ENCODE measurements at places on chromosomes 3 and 15.

DNA sequence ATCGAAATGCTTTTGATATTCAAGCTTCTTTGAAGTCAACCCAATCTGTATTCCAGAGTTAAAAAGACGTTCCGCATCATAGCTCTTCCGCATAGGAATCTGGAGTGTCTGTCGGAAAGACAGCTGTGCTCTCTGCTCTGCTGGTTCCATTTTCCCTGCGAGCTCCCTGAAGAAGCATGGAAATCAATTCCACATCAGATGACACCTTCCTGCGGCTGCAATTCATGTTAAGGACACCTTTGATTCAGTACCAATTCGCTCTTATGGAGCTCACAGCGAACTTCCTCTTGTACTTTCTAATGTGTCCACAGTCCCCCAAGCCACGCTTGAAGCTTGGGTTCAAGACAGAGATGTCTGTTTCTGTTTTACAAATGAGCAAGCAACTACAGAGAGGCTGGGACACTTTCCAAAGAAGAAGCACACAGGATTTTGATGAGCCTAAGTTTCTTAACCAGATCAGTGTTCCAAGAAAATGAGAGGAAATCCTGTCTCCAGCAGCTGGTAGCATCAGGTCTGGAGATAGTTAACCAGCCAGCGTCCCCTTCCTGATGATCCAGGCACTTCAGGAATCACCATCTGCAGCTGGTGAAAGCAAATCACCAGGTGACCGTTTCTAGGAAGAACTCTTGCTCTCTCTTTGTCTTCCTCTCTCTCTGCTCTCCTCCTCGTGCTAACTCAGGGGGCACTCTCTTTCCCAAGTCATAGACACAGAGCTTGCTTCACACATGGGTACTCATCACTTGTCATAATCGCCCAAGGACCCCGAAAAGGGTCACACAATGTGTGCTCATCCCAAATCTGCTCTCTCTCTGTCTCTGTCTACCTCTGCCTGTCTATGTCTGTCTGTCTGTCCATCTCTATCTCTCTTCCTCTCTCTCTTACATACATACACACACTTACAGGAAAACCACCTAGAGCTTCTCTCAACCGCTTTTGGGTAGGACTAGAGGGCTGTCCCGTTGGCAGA, 281.8 kb downstream of the FAM43A start:
- no peak for DNase-seq

DNA sequence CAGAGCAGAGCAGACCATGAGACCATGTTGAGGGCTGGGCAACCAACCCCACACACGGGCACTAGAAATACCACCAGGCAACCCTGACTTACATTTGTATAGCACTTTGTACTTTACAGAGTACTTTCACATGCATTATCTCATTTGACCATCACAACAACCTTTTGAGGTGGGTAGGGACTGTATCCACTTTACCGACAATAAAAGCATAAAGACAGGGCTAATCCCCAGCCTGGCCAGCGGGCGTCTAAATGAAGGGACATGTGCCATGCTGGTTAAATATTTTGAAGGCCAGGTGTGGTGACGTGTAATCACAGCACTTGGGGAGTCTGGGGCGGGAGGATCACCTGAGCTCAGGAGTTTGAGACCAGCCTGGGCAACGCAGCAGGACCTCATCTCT, 23.6 kb downstream of the RASGRP1 start:
- no peak for DNase-seq

DNA sequence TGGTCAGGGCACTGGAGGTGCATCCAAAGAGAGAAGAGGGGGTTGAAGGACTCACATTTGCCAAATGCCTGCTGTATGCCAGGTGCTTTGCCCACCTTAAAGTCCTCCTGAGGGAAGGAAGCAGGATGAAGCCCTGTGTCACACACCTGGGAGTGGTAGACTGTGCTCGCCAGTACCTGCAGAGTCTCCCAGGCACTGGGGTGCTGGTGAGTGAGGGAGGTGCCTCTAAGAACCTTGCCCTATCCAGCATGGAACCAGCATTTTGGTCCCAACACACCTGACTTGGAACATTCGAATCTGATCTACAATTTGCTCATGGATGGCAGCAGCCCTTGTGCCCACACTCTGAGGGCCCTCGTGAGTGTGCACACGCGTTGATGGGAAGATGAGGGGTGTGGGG, 76.7 kb downstream of the SEC22A start:
- no peak for DNase-seq

DNA sequence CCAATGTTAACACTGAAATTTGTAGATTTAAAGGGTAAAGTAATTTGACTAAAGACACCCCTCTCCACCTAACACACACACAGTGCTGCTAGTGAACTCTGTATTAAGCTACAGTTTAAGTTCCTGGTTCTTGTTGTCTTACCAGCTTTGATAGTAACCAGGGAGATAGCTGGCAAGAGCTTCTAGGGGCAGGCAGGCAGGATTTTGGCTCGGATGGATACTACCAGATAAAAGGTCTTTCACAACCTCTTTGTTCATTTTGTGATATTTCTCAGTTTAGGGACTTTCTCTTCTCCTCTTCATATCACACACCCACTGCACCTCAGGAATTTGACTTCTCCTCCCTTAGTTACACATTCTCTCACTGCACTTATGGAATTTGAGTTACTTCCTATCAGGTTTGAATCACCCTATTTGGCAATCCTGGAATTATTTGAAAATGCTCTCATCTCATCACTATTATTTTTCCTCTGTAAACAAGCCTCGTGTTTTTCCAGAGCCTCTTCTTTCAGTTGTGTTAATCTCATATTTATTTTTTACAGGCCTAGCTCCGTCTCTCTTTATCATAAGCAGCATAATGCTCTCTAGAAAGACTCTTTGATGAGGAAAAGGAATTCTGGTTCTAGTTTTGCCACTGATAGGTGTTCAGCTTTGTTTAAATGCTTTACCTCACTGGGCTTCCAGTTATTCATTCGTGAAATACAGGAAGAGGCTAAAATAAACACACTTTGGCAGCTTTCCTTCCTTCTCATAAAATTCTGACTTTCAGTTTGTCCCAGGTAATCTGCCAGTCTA, 23.0 kb upstream of the CLDN1 start:
- no peak for DNase-seq

DNA sequence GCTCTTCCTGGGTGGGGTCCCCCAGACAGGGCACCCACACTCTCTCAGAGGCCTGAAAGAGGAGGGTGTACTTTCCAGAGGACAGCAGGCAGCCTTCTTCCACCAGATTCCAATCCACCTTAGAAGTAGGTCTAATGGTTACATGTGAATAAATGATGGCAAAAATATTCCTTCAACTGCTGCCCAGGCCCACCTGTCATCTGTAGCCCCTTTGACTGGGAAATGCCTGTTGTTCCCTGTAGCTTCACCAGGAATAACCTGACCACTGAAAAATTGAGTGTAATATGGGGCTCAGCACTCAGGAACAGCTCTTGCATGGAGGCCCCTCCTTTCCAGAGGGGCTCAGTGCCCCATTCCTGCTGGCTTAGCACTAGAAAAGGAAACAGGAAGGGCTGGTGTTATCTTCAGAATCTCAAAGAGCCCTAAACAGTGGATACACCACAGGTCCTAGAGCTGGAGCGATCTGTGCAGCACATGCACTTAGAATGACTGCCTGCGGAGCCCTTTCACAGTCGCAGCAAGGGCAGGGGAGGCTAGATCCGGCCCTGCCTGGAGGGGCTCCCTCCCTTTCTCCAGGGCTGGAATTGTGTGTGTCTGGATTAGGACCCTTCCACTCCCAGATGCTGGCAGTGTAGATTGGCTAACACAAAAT, 32.1 kb downstream of the SLC22A14 start:
- DNase-seq, result no peak
